Esophagus muscularis mucosa (tissue), 4 donors: ENCODE measurements at places on chromosomes 7 and 10. TPM values are rescaled to one million over a fixed set of nuclear protein-coding genes. Genes with fewer than 3 reads are reported as not detected.

The GALNT17 gene
- total RNA-seq: 51.1 TPM

The EFCAB10 gene
- not detected for total RNA-seq

The CTAGE6 gene
- total RNA-seq: 0.83 TPM

The NEURL1 gene
- total RNA-seq: 0.42 TPM

The OR2A7 gene
- total RNA-seq: 2.3 TPM

GRCh38 chr7:139734395-139734794 lies 43.4 kb downstream of the HIPK2 start:
- no peaks in the 10 kb centered on the region for H3K36me3 ChIP-seq
- H3K4me1 ChIP-seq: peaks cover 95% of the 10 kb centered on the region
- H3K4me3 ChIP-seq: no peak overlapping the region

- no peak overlapping the region for H3K27ac ChIP-seq
- DNase-seq: peak; percentile 87
- H3K4me3 ChIP-seq: no peak overlapping the region
- no peaks in the 10 kb centered on the region for H3K4me1 ChIP-seq
- no peaks in the 10 kb centered on the region for H3K36me3 ChIP-seq
Observed at GRCh38 chr7:155951554-155952158, 139.4 kb upstream of the SHH start.

DNA sequence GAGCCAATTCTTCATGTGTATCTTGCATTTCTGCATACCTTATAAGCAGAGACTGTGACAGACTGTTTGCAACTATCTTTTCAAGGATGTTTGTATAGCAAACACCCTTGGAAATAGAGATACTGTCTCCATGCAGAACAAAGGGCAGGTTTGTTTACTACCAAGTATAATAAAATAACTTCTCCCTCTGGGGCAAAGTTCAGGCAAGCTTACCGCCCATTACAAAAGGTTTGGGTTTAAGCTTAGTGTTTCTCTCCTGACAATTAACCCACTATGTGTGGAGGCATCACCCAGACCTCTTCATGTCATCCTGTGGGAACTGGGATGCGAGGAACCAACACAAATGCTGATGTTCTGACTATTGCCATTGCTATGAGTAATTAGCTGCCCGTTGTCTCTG lies 479.1 kb upstream of the ZMIZ1 start:
- H3K4me3 ChIP-seq: no peak overlapping the region
- peaks cover 21% of the 10 kb centered on the region for H3K4me1 ChIP-seq
- no peak for DNase-seq
- no peaks in the 10 kb centered on the region for H3K36me3 ChIP-seq
- no peak overlapping the region for H3K27ac ChIP-seq
- H3K27me3 ChIP-seq: no peaks in the 10 kb centered on the region

DNA sequence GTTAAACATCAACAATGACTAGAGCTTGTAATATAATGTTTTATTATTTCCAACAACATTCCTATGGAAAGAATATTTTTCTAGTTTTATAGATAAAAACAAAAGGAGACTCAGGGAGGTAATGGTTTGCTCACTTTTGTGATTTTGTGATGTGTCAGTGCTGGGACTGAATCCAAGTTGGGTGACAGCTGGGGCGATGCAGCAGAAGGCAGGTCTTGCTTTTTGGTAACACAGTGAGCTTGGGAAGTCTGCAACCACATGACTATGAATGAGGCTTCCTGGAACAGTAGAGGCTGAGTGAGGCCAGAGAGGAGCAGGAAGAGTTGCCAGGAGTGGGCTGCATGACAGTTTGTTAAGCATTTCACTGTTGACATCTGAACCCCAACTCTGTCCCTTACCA lies 4.9 kb upstream of the YKT6 start:
- peaks cover 30% of the 10 kb centered on the region for H3K27me3 ChIP-seq
- no peaks in the 10 kb centered on the region for H3K36me3 ChIP-seq

GRCh38 chr7:132656846-132657776 lies 80.8 kb upstream of the PLXNA4 start:
- no peak overlapping the region for H3K4me3 ChIP-seq
- no peak for DNase-seq
- no peaks in the 10 kb centered on the region for H3K36me3 ChIP-seq
- H3K27ac ChIP-seq: no peak overlapping the region
- peaks cover 6% of the 10 kb centered on the region for H3K4me1 ChIP-seq

DNA sequence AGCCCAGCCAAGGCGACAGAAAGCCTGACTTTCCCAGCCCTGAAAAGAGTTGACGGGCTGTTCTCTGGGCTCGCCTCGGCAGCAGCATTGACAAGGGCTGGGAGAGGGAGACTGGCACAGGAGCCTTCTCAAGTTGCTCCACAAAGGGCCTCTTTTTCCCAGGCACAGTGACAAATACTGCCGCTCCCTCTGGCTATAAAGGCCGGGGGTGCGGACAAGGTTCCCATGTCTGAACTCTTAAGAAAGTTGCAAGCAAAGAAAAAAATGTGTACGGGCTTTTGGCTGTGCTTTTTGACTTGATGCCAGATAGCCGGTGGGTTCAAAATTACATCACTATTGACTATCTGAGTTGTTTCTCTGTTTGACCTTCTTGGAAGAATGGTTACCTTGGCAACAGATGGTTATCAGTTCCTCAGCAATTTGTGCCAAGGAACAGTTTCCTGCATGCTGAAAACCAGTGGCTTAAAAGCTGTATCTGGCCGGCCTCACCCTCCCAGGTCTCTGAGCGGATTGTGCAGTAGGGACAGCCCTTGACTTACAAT lies 115.9 kb upstream of the EEPD1 start:
- H3K36me3 ChIP-seq: no peaks in the 10 kb centered on the region
- H3K27me3 ChIP-seq: no peaks in the 10 kb centered on the region
- no peak overlapping the region for H3K4me3 ChIP-seq
- no peak for DNase-seq

- no peak overlapping the region for H3K4me3 ChIP-seq
- no peak for DNase-seq
- H3K27me3 ChIP-seq: no peaks in the 10 kb centered on the region
- peaks cover 7% of the 10 kb centered on the region for H3K36me3 ChIP-seq
Observed at GRCh38 chr7:154975984-154976383, 26.9 kb downstream of the PAXIP1 start.

DNA sequence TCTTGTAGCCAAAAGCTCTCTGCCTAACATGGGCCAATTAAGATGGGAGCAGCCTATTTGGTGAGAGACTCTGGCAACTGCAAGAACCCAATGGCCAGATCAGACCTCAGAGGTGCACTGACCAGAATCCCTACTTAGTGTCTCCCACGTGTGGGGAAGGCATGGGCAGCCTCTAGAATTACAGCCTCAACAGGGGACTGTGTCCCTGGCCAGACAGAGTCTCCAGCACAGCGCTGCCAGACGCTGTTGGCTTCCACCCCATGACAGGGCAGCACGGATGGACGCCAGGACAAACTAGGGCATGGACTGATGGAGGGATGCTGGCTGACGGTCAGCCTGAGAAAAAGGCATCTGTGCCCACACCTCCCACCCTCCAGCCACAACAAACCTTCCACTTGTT lies 729.3 kb upstream of the AUTS2 start:
- H3K4me1 ChIP-seq: no peaks in the 10 kb centered on the region
- H3K27ac ChIP-seq: no peak overlapping the region
- no peak overlapping the region for H3K4me3 ChIP-seq
- H3K27me3 ChIP-seq: no peaks in the 10 kb centered on the region
- DNase-seq: no peak

DNA sequence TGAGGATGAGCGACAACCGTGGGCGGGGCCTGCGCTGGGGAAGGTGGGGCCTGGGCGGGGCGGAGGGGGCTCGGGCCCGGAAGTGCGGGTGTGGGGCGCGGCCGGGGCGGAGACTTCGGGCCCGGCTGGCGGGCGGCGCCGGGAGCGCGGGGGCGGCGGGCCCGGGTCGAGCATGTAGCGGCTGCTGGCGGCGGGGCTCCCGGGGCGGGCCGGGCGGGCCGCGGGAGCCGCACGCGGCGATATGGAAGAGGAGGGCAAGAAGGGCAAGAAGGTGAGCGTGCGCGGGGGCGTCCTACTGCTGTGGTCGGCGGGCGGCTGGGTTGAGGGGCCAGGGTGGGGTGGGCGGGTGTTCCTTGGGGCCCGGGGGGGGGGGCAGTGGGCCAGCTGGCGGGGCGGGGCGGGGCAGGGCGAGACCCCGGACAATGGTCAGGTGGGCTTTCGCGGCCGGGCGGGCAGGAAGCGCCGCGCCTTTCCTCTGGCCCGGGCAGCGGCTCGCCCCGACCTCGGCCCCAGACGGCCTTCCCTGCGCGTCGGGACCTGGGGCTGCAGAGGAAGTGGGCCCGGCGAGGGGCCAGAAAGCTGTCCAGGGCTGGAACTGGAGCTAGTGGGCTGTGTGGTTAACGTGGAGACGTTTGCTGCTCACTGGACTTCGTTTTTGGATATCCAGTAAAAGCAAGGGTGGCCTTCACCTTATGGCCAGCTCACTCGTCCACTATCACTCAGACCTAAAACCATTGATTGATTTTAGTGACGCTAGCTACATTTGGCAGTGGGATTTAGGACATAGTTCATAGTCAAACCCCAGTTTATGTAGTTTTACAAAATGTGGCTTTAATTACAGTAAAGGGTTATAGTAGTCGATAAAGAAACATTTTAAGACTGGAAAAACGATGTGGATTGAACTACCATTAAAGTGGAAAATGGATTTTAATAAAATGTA lies at the start of gene CCM2:
Gene CCM2, plus strand, starts transcription at position 109 of the 940 bp plus-strand sequence. Its CDS starts 133 bp downstream, at position 242.
- H3K27me3 ChIP-seq: no peaks in the 10 kb centered on the region
- H3K36me3 ChIP-seq: no peaks in the 10 kb centered on the region
- peak within 1 kb of the TSS; percentile 93 for H3K4me3 ChIP-seq
- DNase-seq: no peak
- H3K4me1 ChIP-seq: peaks cover 30% of the 10 kb centered on the region
- H3K27ac ChIP-seq: peak within 1 kb of the TSS; percentile 96

DNA sequence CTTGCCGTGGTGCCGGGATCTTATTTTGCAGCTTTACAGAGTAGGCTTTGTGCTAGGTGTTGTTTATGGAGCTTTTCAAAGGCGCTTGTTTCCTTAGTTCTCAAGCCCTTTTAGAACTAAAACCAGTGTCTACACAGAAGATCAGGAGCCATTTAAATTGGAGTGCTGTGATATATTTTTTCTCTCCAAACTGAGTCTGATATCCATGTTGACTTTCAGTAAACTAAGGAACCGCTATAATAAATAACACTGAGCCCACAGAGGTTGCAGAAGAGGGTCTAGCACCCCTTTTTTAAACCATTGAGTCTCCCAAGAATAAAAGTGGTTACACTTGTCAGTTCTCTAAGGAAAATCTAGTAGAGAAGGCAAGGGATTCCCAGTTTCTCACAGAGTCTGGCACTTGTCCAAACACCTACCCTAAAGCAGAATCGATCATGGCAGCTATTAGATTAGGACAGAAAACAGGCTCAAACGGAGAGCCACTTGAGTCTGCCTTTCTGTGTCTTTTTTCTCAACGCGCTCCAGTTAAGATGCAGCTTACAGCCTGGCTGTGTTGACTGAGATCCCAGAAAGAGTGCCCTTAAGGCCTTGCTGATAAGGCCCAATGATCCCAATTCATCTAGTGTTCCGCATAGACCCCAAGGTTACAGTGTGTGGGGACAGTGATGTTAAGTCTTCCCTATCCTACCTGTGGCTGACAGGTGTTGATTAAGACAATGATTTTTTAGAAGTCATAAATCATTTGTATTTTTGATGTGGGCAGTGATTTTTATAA lies 804 bp downstream of the TMEM106B start:
- H3K36me3 ChIP-seq: peaks cover 14% of the 10 kb centered on the region
- H3K4me1 ChIP-seq: peaks cover 14% of the 10 kb centered on the region
- no peak for DNase-seq

DNA sequence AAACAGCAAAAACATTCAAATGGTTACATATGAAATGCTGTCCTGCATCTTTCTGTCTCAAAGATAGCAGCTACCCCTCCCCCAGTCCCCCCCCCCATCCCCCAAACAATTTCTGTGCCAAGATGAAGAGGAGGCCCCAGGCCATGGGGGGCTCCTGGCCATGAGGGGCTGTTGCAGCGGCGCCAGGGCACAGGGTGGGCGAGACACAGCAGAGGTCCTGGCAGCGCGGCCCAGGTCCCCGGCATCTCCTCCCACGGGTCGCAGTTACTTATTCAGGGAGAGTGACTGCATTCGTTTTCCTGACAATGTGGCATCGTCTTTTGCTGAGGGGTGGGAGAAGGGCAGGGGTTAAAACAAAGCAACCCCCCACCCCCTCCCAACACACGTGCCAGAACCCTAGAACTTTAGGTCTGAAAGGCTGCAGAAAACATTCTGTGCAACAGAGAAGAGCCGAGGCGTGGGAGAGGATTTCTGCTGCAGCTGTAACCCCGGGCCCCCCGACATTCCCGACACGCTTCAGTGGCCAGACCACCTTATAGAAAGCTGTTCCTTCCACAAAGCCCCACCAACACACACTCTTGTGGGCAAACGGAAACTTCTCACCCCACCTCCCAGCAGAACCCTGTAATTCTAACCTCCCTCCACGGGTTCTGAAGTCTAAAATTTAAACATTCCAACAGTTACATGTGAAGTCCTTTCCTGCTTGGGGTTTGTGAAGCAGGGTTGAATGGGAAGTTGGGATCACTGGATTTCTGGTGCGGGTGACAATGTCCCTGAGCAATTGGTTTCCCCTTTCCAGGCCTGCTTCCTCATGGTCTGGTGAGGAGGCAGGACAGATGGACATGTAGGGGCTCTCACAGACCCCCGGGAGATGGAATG lies 11.7 kb downstream of the PDAP1 start:
- DNase-seq: no peak
- no peak overlapping the region for H3K4me3 ChIP-seq
- no peaks in the 10 kb centered on the region for H3K27me3 ChIP-seq
- no peak overlapping the region for H3K27ac ChIP-seq
- H3K36me3 ChIP-seq: peaks cover 74% of the 10 kb centered on the region
- H3K4me1 ChIP-seq: peaks cover 21% of the 10 kb centered on the region

GRCh38 chr7:108311446-108312168 lies 144.6 kb downstream of the NRCAM start:
- no peaks in the 10 kb centered on the region for H3K27me3 ChIP-seq
- H3K36me3 ChIP-seq: no peaks in the 10 kb centered on the region
- H3K27ac ChIP-seq: no peak overlapping the region

GRCh38 chr7:66539902-66540375 lies 88.7 kb upstream of the KCTD7 start:
- H3K27me3 ChIP-seq: no peaks in the 10 kb centered on the region
- no peaks in the 10 kb centered on the region for H3K4me1 ChIP-seq
- H3K36me3 ChIP-seq: peaks cover 19% of the 10 kb centered on the region
- H3K27ac ChIP-seq: no peak overlapping the region
- no peak overlapping the region for H3K4me3 ChIP-seq
